ENCODE measurements at places on chromosomes 16 and 17.
A peak's percentile ranks its signal among the peaks of the same experiment; 100 is the strongest.

DNA sequence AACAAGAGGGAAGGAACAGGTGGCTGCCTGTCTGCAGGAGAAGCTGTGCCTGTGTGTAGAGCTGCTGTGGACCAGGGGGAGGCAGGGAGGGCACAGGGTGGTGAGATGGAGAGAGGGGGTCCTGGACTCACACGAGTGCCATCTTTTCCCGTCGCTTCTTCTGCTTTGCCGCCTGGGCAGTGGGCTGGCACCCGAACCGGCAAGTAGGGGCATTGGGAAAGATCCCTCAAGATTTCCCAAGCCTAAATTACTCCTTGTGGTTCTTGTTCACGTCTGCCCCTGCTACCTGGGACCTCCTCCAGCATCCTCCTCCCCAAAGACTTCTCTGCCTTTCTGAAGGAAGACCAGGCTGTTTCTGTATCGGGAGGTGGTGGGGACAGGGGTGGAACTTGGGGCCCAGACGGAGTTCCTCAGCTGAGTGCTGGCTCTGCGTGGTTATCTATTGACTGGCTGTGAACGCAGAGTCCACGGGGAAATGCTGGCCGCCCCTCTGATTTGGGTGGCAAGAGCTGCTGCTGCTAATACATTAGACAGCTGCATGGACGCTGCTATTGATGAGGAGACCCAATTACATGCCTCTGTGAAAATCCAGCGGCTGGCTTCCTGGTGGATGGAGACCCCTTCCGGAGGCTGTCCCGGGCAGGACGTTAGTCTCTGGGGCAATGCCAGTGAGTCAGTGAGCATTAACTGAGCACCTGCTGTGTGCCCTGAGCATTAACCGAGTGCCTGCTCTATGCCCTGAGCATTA is 114.5 kb downstream of the OR1D5 start:
- no peak for DNase-seq

- no peak for DNase-seq
Observed at GRCh38 chr16:22938647-22939046, 124.7 kb downstream of the HS3ST2 start.

DNA sequence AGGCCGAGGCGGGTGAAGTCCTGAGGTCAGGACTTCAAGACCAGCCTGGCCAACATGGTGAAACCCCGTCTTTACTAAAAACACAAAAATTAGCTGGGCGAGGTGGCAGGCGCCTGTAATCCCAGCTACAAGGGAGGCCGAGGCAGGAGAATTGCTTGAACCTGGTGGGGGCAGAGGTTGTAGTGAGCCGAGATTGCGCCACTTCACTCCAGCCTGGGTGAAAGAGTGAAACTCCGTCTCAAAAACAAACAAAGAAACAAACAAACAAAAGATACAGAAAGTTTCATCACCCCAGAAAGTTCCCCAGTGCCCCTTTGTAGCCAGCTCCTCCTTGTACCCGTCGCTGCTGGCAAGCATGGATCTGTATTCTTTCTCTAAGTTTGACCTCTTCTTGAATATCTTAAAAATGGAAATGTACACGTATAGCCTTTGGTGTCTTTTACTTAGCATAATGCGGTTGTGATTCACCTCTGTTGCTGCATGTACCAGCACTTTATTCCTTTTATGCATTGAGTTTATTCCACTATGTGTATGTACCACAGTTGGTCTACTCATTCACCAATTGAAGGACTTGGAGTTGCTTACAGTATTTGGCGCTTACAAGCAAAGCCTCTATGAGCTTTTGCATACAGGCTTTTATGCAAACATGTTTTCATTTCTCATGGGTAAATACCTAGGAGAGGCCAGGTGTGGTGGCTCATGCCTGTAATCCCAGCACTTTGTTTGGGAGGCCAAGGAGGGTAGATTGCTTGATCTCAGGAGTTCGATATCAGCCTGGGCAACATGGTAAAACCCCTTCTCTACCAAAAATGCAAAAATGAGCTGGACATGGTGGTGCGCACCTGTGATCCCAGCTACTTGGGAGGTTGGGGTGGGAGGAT is 87.5 kb upstream of the CLEC18A start:
- no peak for DNase-seq

GRCh38 chr17:42192189-42193126 is 1.8 kb downstream of the GHDC start:
- no peak for DNase-seq

- DNase-seq = no peak
Observed at GRCh38 chr17:1365445-1366039, 34.5 kb downstream of the YWHAE start.

DNA sequence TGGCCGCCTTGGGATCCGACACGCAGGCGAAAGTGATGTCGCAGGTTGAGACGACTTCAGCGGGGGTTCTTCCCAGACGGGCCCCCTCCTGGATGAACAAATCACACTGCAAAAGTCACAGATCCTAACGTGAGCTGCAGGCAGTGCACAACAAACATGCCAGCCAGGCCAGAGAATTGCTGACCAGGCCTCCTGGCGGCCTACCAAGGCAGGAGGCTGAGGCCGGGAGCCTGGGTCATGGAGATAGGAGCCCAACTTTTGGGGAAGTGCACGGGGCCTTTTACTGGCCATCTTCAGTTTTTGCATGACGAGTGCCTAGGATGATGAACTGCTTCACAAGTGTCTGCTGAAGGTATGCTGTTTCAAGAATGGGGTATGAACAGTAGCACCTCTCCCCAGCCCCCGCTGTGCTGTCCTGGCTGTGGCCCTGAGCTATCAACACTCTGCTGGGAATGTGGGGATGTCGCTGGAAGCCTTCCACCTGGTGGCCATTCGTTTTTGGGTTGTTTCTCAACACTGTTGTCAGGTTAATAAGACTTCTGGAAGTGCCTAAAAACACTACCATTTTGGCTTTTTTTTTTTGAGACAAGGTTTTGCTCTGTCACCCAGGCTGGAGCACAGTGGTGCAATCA is 12.2 kb upstream of the ROGDI start:
- no peak for DNase-seq

DNA sequence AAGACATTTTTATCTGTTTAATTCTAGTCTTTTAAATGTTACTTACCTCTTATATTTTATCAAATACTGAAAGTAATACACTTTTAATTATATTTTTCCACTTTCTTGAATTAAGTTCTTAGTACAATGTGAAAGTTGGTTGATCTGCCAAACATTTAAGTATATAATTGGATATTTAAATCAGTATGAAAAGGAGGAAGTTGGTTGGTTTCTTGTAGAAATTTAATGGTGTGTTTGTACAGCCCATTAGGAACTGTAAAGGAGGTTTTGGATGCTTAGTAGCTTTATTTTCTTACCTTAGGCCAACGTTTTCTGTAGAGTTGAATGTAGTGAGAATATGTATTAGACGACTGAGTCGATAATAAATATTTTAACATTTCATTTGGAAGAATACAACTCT is 5.4 kb downstream of the NFATC3 start:
- no peak for DNase-seq

- DNase-seq = no peak
Observed at GRCh38 chr16:28025631-28026030, 37.9 kb downstream of the GSG1L start.

- no peak for DNase-seq
Observed at GRCh38 chr17:57574040-57574513, 171.0 kb downstream of the CCDC182 start.

DNA sequence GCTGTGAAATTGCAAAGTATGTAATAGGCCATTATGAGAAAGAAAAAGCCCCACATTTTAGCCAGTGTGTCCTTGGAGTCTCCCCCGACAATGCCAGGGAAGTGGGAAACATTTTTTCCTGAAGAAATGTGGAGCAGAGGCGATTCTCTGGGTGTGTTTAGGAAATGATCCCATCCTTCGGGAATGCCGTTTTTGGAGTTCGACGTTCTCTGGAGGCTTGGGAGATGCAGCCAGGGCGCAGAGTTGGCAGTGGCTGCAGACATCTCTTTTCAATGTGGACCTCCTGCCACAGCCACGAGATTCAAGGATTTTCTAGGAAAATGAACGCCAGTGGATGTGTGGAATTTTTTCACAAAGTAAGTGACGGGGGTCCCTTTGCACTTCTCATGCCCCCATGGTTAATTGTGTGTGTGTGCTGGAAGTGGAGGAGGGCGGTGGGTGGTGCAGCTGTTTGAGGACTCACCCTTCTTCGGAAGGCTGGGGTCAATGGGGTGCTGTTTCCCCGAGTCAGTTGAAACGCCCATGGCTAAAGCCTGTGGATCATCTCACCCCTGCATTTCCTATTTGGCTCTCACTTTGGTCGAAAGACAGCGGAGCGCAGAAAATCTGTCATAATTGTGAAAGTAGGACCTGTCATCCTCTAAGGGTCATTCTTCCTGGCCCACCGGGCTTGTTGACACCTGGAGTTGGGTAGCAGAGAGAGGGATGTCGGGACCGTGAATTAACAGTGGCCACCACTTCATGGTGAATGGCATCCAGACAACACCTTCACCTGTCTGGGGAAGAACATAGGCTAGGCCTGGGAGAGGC is 73.2 kb downstream of the CMIP start:
- no peak for DNase-seq

DNA sequence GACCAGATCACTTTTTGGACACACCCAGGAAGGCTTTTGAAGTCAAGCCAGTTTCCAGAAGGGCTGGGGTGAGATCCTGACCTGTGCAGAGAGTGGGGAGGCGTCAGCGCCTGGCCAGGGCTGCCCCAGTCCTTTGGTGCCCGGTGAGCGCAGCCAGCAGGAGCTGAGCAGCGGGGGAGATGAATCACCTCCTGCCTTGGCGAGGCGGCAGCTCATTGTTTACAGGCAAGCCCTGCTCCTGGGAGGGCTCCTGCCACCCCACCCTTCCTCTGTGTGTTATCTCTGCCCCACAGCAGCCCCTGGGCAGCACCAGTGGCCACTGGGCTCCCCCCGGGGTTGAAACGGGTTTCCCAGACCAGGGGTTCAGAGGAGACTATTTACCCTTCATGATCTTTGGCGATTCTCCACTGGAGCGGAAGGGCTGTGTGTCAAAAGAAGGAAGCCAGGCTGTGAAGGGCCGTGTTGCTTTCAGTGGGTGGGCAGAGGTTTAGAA is 14.1 kb upstream of the ITGB4 start:
- DNase-seq = no peak

GRCh38 chr17:57911834-57912673 is 43.2 kb downstream of the CUEDC1 start:
- DNase-seq = no peak

DNA sequence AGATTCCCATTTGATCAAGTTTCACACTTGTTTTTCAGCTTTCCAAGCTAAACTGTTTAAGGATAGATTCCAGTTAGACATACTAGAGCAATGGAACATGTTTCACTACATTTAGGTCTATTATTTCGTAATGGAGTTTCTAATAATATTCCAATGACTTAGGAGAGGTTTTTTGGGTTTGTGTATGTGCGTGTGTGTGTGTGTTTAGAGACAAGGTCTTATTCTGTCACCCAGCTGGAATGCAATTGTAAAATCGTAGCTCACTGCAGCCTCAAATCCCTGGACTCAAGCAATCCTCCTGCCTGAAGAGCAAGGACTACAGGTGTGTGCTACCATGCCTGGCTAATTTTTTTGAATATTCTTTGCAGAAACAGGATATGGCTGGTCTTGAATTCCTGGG is 426.3 kb downstream of the ZFHX3 start:
- no peak for DNase-seq

DNA sequence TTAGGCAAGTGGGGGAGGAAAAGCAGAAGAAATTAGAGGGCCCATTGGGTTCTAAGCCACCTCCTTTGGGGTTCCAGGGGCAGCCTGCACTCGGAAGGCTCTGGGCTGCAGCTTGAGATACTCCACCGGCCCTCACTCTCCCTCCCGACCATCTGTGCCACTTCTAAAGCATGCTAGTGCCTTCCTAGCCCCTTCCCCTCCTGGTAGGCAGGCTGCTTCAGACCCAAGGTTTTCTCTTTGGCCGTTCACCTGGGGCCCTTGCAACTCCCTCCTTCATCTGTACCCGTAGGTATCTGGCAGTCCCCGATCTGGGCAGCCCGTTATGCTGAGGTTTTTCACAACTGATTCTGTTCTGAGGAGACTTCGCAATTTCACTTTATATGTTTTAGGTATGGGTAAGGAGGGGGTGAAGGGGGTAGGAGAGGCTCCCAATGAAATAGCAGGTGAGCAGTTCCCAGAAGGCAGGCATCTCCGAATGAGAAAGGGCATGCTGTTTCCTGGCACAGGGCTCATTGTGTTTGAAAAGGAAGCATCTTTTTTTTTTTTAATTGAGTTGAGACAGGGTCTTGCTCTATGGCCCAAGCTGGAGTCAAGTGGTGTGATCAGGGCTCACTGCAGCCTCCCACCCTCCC is 98.7 kb downstream of the RAB11FIP4 start:
- DNase-seq = no peak

- peak; percentile 56 for DNase-seq
Observed at GRCh38 chr17:76736349-76737081, 616 bp downstream of the SRSF2 start.

DNA sequence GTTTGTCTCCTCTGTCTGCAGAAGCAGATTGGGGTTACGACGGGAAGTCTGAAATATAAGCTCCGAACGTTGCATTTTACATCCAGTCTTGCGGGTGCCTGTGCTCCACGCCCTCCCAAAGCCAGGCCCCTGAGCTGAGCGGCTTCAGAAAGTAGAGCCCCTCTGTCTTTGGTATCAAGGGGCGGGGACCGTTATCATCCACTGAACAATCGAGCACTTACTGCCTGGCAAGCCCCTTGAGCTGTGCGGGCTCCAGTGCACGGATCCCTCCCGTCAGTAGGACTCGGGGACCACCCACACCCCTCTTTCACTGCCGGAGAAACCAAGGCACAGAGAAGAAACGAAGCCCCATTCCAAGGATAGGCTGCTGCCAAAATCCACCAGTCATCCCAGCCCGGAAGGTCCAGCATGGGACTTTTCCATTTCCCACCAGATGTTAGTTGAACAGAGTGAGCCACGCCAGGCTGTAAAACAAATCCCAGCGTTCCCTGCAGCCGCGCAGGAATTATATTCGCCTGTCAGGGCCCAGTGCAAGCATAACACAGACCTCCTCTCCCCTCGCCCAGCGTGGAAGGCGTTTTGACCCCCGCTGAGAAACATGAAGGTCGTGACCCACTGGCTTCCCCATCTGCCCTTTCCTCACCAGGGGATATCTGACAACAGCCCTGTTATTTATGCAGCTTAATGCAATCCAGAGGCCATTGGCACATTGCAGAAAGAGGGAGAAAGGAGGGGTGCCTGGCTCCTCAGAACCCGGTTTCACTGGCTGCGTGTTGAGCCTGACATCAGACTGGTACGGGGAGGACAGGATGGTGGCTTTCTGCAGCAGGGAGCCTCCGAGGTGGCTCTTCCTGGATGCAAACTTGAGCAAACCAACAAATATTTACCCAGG is 212.2 kb upstream of the FOXF1 start:
- no peak for DNase-seq

All from stimulated activated CD4-positive, alpha-beta T cell treated with anti-CD3 and anti-CD28 coated beads, Interleukin-4, amount 100 ng/mL, for 48 hours (primary cell).